ENCODE measurements at places on chromosomes 4 and X.

DNA sequence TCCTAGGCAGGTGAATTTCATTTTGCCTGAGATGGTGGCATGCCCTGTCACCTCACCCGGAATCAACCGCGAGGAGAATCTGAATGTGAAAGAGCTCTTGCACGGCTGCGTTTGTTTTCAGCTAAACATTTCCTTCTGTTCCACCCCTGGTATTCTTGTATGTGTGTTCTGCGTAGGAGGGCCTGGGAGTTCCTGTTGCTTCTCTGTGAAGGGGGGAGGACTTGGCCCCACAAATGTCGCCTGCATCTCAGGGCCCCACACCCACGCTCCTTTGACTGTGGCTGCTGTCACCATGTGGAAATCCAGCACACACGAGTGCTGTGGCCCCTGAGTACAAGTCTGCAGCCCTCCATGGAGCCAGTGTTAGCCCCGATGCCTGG lies 45.8 kb upstream of the CLCN4 start:
- no peak for DNase-seq

DNA sequence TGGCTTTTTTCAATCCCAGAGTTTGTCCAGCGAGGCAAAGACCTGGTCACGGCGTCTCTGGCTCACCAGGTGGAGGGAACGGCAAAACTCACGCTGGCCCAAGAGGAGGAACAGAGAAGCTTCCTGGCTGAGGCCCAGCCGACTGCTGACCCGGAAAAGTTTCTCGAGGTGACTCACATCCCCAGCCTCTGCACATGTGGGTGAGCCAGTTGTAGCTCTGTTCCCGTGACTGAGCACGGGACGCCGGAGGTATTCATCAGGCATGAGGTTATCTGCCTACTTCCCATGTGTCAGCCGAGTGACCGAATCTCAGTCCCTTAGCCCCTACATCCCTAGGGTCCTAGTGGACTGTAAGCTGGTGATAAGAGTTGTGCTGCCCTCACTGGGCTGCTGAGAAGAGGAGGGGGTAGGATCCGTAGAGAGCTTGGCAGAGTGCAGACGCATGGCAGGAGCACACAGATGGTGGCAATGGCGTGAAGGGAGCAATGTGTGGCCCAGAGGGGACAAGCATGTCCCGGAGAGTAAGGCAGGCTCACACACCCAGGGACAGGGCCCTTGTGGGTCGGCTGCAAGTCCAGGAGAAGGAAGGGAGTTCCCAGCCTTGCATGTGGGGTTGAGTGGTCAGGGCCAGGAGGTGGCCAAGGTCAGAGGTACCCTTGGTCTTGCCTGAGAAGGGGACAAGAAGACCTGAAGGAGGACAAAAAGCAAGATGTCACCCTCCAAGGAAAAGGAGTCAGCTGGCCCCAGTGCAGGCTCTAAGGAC lies 42.9 kb downstream of the EVC start:
- peak; percentile 28 for DNase-seq

DNA sequence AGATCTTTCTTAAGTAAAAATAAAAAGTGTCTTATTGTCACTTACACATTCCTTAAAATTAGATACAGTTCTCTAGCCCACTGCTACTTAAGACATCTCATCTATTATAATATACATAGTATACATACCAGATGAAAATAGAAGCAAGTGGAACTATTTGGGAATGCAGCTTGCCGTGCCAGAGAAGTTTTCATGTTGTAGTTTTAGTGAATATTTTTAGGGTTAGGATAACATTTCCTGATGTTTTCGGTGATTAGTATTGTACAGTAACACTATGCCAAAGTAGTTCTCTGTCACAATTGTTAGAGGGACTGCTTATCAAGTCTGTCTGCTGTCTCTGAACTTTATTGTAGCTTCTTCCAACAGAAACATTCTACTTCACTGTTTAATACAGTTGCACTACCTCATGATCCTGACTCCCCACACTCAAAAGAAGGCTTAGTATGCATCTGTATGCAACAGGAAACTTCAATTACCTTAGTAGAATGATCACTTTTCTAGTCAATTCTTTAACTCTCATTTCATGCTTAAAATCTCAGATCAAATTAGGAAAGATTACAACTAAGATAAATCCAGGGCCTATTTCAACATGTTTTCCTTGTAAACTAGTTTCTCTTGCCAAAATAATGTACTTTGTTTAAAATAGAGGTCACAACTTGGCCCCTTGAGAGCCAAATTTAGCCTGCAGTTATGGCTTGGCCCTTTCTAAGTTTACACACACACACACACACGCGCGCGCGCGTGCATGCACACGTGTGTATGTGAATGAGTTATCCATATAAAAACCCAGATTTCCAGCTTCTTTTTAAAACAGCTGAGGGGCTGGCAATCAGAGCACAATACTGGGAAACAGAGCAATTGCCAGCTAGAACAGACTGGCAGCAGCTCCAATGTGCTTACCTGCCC lies 42.3 kb upstream of the SRPX start:
- DNase-seq = no peak

DNA sequence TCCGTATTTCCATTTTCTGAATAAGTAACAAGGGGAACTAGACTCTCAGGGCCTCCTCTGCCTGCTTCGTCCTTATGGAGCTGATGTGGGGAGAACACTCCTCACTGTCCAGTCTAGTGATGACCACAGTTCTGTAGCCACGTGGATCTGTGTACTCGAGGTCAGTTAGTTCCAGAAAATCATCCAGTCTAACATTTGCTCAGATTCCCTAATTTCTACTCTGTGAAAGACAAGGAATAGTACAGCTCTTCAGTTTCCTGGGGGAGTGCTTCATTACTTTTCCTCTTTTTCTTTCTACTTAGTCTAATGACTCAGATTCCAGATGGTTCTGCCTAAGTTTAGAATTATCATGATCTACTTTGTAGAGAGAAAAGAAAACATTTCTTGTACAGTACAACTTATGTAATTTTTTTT lies 82.6 kb downstream of the SORBS2 start:
- no peak for DNase-seq

DNA sequence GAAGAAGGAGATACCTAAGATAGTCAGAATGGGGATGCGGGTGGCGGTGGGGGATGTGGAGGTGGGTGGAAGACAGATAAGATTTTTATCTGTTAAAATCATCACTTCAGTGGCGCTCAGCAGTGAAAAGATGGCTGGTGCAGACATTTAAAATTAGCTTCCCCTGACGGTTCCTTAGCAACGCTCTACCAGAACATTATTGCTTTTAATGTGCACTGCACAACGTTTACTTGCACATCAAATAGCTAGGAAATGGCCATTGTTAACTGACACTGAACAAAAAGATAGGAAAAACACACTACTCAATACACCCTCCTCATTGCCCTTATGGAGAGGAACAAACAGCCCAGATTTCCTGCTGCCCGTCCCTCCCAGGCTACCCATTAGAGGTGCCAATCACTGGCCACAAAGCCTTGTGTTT lies 61.0 kb upstream of the FTHL17 start:
- no peak for DNase-seq

DNA sequence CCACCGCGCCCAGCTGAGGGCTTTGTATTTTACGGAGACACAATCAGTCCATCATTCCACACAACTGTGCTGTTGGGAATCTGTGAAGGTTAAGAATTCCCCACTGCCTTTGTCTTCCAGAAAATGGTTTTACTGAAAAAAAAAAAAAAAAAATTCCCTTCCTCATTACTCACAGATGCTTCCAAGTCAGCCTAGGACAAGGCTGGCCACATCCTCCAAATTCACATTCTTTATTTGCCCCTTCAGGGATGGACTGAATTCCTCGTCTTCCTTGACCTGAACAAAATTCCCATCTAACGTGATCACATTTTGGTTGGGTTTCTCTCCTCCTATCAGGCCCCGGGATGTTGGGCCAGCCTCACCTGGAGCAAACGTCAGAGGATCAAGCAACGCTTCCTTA lies 130.3 kb downstream of the DHRSX start:
- no peak for DNase-seq

GRCh38 chr4:101983835-101984234 lies 193.3 kb downstream of the BANK1 start:
- DNase-seq = no peak
